Stimulated activated CD8-positive, alpha-beta memory T cell treated with anti-CD3 and anti-CD28 coated beads, Interleukin-4, amount 100 ng/mL, for 48 hours (primary cell): ENCODE measurements at places on chromosomes 7 and 10.

GRCh38 chr7:44321796-44322195 is 3.6 kb downstream of the CAMK2B start:
- no peak for DNase-seq

- DNase-seq: no peak
Measured at GRCh38 chr7:26992670-26993069, 103.1 kb downstream of the HOXA1 start.

DNA sequence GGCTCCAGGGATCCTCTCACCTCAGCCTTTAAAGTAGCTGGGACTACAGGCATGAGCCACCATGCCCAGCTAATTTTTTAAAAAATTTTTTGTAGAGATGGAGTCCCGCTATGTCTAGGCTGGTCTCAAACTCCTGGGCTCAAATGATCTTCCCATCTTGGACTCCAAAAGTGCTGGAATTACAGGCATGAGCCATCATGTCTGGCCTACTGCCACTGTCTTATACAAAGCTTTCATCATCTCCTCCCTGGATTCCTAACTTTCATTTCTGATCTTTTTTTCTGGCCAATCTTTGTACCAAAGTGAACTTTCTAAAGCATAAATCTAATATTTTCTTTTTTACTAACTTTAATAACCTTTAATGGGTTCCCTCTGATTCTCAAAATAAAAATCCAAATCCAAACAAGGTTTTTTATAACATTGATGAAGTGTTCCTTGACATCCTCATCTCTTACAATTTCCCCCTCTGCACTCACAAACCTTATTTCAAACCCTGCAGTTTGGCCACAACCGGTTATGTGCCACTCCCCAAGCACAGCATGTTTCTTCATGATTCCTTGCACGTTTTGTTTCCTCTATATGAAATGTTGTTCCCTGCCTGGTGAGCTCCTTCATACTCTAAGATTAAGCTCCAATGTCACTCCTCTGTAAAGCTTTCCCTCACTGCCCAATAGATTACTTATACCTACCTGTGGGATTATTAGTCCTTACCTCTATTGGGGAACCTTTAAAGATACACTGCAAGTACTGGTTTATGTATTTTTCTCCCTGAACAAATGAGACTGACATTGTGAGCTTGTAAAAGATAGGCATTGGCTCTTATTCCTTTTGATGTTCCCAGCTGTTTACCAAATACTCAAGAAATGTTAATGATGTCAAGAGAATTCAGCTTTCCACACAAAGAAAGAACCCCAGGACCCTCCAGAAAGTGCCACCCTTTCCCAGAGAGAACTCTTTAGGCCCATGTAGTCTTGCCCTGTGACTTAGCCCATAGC is 101.7 kb downstream of the HOXA1 start:
- DNase-seq: no peak

DNA sequence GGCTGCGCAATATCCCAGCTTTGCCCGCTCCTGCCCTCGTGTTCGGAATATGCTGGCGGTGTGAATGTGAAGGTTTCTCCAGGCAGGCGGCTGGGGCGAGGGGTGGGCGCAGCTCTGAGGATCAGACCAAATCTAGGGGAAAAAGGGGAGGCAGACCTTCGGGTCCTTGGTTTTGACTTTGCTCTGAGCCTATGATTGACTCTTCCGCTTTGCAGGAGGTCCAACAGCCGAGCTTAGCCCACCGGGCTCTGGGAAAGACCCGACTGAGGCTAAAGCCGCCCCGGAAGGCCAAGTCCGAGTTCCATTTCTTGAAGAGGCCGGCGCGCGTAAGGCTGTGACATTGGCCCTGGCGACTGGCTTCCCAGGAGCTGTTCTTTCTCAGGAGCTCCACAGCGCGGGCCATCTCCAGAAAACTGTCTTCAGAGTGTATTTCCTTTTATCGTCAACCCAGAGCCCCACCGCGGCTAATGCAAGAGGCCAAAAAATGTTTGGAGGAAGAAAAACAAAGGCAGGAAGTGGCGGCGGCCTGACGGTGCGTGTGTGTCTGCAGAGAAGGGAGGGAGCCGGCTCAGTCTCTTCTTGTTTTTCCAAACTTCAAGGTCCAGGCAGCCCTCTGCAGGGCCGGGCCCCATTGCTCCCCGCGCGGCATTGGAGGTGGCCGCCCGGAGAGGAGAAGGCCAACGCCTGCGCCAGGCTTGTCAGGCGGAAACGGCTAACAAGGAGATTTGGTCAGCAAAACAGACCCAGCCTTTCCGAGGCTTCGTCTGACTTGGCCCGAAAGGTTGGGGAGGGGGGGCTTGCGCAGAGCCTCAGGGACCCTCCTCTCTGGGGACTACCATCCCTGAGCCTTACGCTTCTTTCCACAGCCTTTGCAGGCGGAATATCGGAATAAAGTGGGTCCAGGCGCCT is 3.6 kb upstream of the HOXA11 start:
- DNase-seq: peak; percentile 41

GRCh38 chr7:140501966-140502365 is 22.7 kb upstream of the MKRN1 start:
- DNase-seq: no peak

- DNase-seq: no peak
Measured at GRCh38 chr10:49426490-49427360, 30.8 kb upstream of the DRGX start.
